Iris pigment epithelial cell (primary cell): ENCODE measurements at places on chromosomes 1 and 21.
A peak's percentile ranks its signal among the peaks of the same experiment; 100 is the strongest.

- DNase-seq: peak; percentile 56
Measured at GRCh38 chr1:160830321-160831153, 32.1 kb downstream of the CD244 start.

GRCh38 chr21:34143685-34144182 lies 70.4 kb downstream of the MRPS6 start:
- no peak for DNase-seq

DNA sequence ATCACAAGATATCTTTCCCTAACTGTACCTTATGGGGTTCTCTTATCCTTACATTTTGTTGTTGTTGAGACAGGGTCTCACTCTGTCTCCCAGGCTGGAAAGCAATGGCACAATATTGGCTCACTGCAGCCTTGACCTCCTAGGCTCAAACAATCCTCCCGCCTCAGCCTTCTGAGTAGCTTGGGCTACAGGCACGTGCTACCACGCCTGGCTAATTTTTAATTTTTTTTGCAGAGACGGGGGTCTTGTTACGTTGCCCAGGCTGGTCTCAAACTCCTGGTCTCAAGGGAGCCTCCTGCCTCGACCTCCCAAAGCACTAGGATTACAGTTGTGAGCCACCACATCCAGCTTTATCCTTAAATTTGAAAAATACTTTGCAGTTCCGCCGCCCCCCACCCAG lies 10.4 kb downstream of the RERE start:
- DNase-seq: no peak

DNA sequence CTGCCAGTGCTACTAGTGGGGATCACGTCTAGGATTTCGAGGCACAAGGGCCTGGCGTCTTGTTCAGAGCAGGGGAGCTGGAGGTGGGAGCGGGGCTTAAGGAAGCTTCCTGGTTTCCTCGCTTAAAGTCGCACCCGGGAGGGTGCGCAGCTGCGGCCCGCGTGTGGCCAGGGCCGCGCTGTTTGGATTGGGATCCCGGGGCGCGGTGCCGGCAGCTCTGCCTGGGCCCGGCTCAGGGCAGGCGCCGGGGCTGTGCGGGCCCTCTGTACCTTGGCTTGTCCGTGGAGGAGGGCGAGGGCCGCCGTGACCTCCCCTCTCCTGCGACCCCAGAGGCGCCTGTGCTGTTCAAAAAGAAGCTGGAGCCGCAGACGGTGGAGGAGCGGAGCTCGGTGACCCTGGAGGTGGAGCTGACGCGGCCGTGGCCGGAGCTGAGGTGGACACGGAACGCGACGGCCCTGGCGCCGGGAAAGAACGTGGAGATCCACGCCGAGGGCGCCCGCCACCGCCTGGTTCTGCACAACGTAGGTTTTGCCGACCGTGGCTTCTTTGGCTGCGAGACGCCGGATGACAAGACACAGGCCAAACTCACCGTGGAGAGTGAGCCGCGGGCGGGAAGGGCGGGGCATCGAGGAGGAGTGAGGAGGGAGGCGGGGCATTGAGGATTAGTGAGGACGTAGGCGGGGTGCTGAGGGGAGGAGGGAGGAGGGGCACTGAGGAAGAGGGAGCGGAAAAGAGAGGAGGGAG lies 67.8 kb downstream of the OBSCN start:
- DNase-seq: peak; percentile 84

DNA sequence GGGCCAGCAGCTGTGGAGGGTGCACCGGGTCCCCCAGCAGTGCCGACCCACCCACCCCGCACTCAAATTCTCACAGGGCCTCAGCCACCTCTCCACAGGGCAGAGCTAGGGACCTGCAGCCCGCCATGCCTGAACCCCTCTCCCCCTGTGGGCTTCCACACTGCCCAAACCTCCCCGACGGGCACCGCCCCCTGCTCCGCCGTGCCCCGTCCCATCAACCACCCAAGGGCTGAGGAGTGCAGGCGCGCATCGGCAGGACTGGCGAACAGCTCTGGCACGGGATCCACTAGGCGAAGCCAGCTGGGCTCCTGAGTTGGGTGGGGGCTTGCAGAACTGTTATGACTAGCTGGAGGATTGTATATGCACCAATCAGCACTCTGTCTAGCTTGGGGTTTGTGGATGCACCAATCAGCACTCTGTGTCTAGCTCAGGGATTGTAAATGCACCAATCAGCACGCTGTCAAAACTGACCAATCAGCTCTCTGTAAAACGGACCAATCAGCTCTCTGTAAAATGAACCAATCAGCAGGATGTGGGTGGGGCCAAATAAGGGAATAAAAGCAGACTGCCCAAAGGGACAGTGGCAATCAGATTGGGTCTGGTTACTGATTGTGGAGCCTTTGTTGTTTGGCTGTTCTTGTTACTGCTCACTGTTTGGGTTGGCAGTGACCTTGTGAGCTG lies 12.4 kb upstream of the RCAN3 start:
- no peak for DNase-seq

GRCh38 chr1:64155278-64155677 lies 48.1 kb upstream of the UBE2U start:
- no peak for DNase-seq

DNA sequence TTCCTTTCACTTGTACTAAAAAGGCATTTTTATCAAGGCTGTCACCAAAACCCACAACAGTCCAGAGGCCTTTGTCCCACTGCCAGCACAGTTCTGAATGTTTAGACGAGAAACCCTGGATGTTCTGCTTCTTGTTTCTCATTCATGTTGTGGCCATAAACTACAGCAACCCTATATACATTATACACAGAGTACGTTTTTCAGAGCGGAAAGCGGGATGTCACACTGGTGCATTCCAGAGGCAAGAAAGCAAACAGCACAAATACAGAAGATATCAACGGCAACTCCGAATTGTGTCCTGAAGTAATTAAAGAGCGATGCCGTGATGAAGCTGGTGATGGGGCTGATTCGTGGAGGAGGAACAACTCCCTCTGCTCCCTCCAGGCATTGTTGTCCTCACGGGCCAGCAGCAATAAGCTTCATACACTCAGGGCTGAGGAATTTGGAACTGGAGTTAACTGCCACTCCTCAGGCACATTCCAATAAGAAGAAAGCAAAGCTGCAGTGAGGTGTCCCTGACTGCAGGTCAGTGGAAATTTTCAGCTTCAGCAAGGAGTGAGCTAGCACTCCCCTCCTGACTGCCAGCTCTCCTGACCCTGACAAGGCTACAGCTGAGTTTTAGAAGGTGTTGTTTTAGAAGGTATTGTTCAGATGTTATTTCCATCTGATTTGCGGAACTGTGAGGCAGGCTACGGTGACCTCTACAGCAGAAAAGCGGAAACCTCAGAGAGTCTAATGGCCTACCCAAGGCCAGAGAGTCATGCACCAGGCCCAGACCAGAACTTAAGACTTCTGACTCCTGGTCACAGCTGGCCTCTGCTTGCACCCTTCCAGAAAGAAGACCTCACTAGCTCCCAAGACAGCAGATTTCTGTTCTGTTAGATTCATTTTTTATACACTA lies 149.0 kb downstream of the TGFBR3 start:
- peak; percentile 83 for DNase-seq
